ENCODE measurements at places on chromosomes 2 and 18. TPM values are rescaled to one million over a fixed set of nuclear protein-coding genes. Genes with fewer than 3 reads are reported as not detected.

DNA sequence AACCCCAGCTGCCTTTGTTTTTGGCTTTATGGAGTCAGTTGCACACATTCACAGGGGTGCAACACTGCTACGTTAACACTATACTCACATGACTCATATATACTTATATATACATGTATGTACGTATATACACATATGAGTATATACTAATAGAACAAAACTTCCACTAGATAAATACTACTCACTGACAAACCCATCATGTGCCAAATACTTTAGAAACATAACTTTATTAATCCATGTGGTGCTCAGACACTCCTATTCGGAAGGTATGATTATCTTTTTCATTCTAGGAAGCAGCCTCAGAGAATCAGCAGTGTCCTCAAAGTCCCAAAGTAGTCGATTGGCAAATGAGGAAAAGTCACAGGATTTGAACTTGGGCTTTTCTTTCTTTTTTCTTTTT lies 7.9 kb downstream of the PMAIP1 start:
- no peak for DNase-seq

DNA sequence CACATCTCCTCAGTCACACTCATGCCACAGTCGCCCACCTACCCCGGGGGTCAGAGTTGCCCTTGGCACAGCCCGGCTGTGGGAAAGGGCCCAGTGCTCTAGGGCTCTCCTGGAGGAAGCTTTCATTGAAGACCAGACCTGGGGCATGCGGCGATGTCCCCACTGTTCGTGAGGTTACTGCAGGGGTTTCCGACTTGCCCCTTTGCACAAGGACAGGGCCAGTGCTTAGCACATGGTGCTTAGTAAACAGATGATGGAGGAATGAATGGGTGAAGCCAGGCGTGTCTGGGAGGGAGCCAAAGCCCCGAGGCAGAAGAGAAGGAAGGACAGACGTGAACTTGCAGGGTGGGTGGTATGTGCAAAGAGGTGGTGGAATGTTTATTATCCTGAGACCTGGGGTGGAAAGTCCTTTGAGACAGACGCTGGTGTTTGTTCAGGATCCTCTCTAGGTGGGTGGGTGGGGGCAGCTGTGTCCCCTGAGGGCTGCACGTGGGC lies 205.9 kb upstream of the ARL4C start:
- DNase-seq = no peak

DNA sequence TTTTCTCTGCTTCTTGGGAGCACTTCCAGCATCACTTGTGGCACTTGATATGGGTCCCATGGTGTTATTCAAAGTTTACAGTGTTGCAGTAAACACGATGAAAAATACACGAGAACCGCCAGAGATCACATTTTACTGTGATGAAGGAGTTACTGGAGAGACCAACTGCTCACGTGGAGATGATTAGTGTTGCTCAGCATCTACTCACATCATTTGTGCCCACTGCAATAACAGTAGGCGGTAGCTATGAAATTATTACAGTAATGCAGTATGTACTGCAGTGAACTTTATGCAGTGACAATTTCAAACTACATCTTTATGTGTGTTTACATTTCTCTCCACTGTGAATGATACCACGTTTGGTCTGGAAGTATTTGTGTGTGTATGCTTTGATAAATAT lies 93.5 kb downstream of the SLC4A3 start:
- no peak for DNase-seq

DNA sequence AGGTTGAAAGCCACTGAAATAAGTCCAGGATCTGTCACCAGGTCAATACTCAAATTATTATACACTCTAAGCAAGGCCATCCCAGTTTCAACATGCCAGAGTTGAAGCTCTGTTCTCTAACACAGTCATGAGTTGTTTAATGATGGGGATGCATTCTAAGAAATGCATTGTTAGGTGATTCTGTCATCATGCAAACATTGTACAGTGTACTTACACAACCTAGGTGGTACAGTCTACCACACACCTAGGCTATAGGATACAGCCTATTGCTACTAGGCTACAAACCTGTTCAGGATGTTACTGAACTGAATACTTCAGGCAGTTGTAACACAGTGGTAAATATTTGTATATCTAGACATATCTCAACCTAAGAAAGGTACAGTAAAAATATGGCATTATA lies 162.2 kb downstream of the BAZ2B start:
- no peak for DNase-seq

GRCh38 chr2:129806990-129807389 lies 172.5 kb upstream of the RAB6C start:
- DNase-seq = no peak

DNA sequence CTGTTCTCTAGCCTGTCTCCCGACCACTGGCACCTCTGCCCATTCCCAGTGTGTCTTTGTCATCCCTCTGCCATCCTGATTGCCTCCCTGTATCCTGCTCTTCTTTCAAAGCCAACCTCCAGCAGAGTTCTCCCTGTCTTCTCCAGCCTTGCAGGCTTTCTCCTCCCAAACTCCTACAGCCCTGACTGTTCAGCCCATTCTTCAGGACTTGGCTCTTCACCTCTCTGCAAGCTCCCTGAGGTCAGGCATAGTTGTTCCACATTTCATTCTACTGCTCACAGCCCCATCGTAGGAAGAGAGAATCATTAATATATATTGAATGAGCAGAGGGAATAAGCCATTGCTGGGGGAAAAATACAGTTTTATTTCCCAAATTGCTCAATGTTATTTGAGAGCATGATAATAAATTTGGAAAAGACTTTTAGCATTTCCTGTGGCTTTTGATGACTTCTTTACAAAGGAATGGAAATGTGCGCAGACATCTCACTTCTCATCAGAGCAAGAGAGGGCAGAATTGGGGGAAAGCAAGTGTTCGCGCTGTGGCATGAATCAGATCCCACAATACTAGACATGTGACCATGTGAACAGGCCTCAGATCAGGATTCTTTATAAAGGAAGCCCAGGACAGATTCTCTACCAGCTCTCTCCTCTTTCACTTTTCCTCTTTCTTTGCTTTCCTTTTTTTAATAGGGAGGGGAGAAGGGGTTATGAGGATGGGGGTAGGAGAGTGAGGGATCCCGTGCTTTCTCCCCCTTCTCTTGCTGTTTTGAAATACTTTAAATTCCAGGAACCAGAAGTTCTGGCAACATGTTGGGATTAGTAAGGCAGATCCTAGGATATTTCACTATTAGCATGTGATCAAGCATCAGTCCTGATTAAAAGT lies 37.4 kb downstream of the EPAS1 start:
- DNase-seq = no peak

- DNase-seq = no peak
Observed at GRCh38 chr2:53275743-53276142, 491.9 kb upstream of the CHAC2 start.

DNA sequence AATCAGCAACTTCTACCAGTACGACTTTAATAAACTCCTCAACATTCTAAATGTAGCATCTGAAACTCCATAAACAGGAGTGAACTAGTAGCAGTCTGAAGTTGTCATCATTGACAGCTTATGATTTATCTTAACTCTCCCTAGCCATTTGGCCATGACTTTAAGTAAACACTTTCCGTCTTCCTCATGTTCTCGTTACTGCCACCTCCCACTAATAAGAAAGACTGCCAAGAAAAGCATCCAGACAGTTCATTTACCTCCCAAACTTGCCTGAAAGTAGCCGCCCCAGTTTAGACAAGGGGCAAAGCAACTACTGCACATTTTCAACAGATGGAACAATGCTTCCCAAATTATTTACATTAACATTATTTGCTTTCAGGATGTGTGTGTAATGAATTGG lies 287.5 kb downstream of the OSR1 start:
- DNase-seq = no peak

CCDC141 gene
- total RNA-seq = 8.5 TPM

DNA sequence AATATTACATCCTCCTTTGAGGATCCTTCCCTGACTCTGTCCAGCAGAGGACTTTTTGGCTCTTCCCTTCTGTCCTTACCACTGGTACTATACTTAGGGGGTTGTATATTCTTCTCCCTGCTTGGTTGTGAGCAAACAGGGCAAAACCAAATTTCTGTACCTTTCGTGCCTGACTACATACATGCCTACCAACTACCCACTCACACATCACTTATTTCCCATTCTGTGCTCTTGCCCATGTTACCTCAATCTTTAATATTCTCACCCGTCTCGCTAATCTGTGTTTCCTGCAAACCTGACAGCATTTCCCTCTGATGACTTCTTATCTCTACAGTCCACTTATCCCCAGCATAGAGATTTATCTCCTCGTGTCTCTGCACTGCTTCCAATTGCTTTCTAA lies 58.6 kb downstream of the FTCDNL1 start:
- no peak for DNase-seq

MEP1B gene
- not detected for total RNA-seq

GRCh38 chr2:190318931-190319554 lies 583 bp downstream of the HIBCH start:
- DNase-seq = no peak

CCDC74B gene
- 3.4 TPM for total RNA-seq

GPR39 gene
- 0.74 TPM for total RNA-seq

UGT1A5 gene
- not detected for total RNA-seq

MAP3K19 gene
- total RNA-seq = not detected

DNA sequence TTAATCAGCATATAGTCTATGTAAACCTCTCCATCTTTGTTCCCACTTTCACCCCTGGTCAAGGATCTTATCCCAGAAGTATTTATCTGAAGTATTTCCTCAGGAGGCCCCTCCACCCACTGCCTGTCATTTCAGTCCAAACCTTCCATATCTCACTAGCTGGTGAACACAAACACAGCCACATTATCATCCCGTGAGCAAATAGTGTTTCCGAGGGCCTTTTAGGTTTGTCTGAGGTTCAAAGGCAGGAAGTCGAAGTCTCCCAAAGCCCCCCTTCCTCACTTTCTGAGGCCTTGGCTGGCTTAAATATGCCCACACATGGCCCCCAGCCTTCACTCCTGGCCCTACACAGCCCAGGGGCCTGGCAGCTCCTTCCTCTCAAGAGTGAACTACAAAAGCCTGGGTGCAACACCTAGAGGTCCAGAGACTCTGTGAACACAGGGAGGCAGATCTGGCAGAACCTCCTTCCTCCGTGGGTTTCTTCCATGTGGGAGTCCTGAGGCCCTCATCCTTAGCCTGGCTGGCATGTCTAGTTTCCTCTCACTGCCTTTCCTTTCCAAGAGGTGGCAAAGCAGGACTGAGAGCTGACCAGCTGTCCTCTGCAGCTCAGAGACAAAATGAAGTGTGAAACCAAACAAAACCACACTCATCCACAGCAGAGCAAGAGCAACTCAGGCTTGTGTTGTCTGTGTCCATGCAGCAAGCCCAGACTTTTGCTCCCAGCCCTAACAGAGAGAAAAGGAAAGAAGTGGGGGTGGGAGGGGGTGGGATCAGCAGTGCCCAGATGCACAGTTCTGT lies 264.2 kb downstream of the SS18 start:
- DNase-seq = no peak

PLCD4 gene
- 0.28 TPM for total RNA-seq

DNA sequence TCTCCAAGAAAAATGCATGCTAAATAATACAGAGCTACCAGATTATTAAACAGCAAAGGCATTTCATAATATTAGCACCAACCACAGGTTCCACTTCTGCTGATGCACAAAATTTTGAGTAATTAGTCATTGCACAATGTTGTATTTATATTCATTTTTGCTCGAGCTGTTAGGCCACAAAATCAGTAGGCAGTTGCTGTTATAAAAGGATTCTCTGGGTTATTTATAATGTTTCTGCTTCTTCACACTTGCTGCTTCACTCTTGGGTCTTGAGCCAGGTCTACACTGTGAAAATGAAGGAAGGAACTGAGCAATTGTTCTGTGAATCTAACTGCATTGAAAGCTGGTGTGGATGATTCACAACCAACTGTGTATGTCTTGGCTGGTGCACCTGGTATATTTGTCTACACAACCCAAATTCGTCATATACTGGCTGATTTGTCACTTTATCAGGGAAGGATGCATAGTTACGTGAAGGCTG lies 38.3 kb downstream of the MRPL33 start:
- DNase-seq = no peak

GRCh38 chr2:68388772-68389171 lies 23.7 kb downstream of the PLEK start:
- no peak for DNase-seq

PUS10 gene
- total RNA-seq = 2.6 TPM

ARMC9 gene
- total RNA-seq = 34.5 TPM

HS1BP3 gene
- total RNA-seq = 19.8 TPM

GRCh38 chr2:154375579-154375931 lies 322.9 kb upstream of the KCNJ3 start:
- no peak for DNase-seq

NAGK gene
- total RNA-seq = 57.7 TPM

DNA sequence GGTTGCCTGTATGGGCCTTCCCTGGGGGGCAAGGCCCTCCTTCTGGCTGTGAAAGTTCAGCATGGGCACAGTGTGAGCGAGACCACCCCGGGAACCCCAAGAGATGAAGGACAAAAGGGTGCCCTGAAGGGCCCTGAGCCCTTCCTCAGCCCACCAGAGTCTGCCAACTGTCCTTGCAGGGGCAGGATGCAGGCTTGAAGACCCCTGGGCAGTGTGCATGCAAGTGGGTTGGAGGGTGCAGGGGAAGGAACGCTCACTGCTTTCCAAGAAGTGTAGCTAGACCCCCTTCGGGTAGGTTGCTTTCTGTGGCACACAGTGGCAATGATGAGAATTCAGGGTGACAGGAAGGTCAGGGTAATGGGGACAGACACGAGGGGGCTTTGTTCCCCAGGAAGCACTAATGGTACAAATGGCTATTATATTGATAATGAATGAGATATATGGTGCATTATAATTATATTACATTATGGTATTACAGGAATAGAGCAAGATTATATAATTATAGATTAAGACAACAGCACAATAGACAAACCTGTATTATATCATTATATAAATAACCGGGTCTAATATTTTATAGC lies 228.7 kb downstream of the ATAD2B start:
- no peak for DNase-seq

- DNase-seq = no peak
Observed at GRCh38 chr18:43863180-43863579, 585.9 kb upstream of the SYT4 start.

DNA sequence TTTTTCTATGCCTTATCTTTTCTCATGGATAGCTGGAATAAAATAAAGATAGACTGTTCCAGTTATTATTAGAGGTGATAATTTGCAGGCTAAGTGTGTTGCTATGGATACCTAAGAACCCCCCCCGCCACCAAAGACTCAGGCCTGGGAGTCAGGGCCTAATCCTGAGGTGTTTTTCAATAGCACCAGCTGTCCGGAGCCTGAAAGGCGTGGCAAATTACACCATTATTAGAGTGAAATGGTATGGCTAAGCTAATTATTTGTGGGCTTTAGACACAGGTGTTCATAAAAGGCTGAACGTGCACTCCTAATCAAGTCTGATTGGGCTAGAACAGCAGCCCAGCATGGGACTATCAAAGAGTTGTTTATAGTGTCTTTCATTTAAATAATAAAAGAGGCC lies 293.2 kb upstream of the DCC start:
- no peak for DNase-seq

DNA sequence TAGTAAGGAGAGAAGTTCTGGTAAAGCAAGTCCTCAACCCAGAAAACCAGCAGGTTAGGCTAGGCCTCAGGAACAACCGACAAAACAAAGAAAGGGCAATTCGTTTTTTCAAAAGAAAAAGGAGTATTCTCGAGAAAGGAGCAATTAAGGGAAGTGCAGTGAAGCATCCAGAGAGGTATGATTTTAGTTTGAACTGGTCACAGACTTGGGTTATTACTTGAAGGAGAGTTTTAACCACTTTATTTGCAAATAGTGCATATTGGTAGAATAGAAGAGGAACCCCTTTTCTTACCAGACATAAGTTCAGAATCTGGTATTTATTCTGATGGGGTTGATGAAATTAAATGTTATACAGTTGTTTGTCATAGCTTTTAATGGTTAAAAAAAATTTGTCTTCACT lies 110.0 kb upstream of the GCFC2 start:
- no peak for DNase-seq

RAMP1 gene
- total RNA-seq = 1.2 TPM
